RPMI8226 (cell line): ENCODE measurements at places on chromosomes 7 and 10.

- no peak for DNase-seq
Observed at GRCh38 chr7:36620166-36620708, 104.1 kb downstream of the AOAH start.

DNA sequence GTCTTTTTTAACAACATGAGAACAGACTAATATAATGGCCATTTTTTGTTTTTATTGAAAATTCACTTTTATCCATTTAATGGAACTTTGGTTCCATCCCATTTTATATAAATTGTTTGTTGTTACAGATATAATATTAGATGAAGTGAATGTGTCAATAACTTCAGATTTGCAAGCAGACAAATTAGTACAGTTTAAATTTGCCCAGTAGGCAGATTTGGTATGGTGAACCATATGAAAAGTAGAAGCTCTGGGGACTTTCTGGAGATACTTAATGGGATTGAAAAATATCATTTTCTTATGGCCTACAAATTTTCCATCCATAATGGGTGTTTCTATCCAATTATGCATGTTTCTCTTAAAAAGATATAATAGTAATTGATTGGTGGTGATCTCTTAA, 1196.2 kb upstream of the C7orf33 start:
- DNase-seq, result no peak

DNA sequence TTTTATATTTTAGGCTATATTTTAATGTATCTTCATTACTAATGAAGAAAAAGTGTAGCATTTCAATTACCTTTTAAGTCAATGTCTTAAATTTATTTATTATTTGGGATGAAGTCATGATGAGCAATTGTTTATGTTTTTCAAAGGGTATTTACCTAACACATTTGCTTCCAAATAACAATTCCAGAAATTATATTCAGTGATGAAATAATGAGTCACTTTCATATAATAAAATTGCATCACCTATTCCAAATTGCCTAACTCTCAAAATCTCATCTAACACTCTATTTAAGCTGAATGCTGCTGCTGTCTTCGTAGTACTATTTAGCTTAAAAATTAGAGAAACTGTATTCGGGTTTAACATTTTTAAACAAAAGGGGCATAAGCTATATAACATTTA, 97.7 kb downstream of the PRKG1 start:
- no peak for DNase-seq

DNA sequence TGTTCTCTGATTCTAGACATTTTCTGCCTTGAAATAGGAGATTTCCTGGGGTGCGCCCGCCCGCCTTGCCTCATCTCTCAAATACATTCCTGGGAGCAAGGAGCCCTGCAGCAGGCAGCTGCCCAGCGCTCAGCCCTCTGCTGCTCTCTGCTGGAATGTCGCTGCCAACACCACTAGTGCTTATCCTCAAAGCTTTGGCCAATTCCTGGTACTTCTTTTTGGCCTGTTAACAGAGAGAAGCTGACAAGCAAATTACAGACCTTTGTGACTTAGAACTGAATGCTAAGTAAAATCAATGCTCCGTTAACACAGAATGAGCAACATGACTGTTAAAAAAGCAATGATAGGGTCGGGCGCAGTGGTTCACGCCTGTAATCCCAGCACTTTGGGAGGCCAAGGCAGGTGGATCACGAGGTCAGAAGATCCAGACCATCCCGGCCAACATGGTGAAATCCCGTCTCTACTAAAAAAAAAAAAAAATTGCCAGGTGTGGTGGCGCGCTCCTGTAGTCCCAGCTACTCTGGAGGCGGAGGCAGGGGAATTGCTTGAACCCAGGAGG, 41.9 kb upstream of the SYPL1 start:
- peak; percentile 86 for DNase-seq
